ENCODE measurements at places on chromosomes 3 and 15.

- no peak for DNase-seq
These were observed 36.0 kb upstream of the SKIL start for GRCh38 chr3:170321321-170322034.

DNA sequence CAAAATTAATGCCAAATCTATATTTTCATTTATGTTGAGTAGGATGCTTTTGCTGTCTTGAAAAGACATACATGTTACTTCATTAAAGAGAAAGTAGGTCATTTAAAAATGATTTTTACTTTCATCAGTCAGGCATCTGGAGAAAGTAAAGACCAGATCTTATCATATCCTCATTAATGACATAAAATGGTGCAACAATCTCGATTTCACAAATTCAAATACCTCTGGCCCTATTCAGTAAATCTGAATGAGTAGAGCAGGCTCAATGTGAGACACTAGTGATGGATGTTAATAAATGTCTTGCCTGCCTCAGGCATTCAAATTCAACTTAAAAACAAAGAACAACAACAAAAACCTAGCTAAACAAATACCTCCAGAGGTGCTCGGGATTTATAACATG, 714.1 kb downstream of the NAALADL2 start:
- DNase-seq, result no peak

- no peak for DNase-seq
These were observed 472.9 kb upstream of the THBS1 start for GRCh38 chr15:39108021-39108420.

- peak; percentile 8 for DNase-seq
These were observed 43.4 kb downstream of the HLTF start for GRCh38 chr3:149042789-149043386.

DNA sequence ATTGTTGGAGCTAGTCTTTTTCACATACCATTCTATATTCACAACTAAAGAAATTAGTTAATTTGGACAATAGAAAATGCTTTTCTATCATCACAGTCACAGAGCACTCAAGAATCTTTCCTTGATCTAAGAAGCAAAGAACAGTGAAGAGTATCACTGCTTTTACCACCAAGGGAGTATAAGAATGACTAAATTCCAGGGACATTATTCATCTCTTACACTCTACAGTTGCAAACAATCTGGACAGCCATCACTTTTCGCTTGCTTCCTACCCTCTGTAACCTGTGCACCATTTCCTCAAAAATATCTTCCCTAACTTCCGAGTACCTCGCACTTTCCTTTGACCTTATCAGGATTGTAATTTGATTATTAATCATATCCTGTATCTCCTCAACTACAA, 359.5 kb upstream of the TMCO5A start:
- no peak for DNase-seq

GRCh38 chr3:108085810-108086350, 5.0 kb downstream of the CD47 start:
- DNase-seq, result no peak

DNA sequence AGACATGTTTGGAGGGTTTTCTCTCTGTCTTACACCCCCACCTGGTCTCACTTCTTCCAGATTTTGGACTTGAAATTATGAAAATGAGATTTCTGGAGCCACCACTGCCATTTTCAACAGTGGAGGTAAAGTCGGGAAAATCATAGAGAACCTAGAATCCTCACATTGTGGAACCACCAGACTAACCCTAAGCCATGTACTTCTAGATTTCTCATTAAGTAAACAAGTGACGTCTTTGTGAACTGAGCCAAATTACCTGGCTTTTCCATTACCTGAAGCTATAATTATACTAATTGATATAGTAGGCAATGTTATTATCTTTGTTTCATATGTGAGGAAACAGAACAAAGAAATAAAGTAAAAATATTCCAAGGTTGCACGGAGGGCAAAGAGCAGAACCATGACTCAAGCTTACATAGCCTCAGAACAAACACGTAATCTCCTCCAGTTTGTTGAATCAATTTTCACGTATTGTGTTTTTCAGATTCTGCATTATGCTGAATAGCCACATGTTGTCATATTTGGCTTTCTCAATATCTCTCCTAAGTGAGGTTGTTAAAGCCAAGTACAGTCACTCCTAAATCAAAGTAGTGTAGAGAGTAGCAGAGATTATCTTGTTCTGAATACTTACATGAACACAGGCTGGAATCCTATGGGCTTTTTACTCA, 101.3 kb upstream of the CMC1 start:
- DNase-seq, result no peak

DNA sequence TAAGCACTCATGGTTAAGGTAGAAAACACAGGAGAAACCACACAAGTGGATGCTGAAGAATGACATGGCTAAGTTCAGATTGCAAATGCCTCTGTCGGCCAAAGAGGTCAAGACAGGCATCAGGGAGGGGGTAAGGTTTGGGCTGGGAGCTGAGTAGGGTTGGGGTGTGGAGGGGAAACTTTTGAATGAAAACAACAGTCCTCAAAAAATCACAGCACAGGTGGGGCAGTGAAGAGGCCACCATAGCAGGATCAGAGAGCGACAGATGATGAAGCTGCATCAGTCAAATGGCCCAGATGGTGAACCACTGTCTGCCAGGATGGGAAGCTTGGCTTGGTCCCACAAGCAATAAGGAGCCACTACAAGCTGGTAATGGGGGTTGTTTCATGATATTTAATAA, 74.9 kb downstream of the ADCY5 start:
- DNase-seq, result no peak

DNA sequence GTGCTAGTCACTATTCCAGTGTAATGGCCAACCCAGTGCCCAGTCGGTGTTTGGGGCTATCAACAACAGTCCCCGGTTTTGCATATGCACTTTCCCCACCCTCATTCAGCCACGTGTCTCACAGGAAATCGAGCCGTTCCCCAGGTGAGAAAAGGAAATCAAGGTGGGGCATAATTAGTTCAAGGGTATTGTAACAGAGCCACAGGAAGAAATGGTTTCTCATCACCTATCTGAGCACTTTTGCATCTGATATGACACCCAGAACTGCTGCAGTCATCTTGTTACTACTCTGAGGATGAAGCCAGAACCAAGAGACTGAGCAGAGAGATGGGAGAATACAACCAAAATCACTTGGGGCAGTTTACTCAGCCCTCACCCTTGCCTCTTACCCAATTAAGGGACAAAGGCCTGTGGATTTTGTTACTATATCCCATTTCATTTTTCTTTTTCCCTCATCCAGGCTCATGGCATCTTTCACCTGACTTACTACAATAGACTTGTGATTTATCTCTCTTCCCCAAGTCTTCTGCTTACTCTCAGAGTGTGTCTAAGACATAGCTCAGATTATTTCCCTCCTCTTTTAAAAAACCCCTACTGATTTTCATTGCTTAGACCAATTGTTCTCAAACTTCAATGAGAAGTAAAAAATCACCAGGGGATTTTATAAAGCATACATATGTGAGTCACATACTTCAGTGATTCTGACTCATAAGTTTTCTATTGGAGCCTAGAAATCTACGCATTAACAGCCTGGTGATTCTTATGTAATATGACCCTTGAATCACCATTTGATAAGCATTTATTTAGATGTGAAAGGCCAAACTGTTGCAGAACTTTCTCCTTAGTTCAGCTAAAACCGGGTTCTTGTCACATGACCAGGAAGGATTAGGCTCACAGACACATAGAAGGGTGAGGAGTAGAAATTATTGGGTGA, 40.5 kb downstream of the TRAT1 start:
- DNase-seq, result no peak

DNA sequence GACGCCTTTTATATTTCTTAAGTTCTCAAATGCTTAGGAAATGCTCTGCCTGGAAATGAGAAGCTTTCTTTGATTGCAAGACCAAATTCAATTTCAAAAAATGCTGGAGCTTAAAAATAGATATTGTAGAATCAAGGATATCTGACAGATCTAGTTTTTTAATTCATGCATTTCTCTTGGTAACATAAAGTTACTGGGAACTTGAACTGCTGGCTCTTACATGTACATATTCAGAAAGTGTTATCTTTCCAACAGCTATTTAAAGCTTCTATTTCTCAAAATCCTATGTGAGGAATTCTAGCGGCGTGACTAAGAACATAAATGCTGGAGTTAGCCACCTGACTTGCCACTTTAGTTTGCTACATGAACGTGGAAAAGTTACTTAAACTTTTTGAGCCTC, 109.3 kb downstream of the C3orf38 start:
- no peak for DNase-seq

DNA sequence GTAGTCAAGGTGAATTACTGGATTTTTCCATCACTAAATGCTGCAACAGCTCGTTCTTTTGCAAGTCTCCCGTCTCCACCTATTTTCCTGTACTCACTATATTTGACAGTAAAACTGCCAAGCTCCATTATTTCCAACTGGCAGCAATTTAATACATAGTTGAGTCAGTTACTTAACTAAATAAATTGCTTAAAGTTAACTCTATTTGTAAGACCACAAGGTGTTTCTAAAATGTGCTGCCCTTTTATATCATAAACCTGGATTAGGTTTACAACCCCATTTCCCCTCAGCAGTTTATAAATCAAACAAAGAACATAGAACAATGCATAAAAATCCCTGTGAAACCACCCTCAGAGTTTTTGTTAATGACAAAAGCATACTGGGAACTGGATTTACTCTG, 211.4 kb upstream of the DPH6 start:
- DNase-seq, result no peak

DNA sequence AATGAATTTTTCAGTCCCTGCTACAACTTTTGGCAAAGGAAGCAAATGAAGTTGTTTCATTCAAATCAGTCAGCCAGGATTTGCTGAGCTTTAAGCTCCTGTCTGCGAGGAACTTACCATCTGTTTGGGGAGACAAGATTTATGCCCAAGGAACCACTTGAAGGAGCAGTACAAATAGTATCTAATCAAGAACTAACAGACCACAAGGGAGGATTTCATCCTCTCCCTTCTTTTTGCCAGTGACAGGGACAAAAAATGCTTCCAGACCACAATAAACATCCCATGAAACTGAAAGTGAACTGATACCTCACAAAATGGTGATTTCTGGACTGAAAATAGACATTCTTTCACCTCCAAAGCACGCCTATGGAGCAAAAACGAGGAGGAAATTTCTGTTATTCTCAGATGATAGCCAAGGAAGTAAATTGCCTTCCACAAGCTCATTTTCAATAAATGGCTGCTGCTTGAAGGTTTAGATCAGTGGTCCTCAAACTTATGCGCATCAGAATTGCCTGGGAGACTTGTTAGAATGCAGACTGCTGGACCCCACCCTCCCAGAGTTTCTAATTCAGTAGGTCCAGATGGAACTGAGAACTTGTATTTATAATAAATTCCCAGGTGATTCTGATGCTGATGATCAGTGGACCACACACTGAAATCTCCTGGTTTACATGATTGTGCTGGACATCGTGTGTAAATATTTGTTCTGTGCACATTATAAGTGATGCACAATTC, 202.4 kb upstream of the GADL1 start:
- no peak for DNase-seq

DNA sequence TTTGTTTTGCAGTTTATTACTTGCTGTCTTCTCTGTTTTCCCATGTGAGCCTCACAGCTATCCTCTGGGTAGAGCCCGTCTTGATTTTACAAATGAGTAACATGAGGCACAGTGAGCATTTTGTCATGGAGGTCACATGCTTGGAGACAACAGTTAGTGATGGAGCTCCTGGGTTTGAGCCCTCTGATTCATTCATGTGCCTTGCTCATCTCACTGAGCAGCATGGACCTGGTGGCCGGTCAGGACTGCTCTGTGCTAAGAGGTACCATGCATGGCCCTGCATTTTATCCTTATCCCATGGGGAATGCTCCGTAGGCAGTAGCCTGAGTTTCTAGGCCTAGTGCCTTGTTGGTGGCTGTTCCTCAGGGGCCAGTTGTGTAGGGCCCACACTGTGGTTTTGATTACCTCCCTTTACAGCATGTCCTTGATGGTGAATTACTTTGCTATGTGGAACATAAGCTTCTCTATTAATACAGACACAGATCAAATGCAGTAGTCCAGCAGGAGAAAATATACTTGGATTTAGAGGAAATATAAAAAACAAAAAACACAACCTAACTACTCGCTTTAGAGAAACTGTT, 35.6 kb downstream of the MAP2K5 start:
- DNase-seq, result no peak

DNA sequence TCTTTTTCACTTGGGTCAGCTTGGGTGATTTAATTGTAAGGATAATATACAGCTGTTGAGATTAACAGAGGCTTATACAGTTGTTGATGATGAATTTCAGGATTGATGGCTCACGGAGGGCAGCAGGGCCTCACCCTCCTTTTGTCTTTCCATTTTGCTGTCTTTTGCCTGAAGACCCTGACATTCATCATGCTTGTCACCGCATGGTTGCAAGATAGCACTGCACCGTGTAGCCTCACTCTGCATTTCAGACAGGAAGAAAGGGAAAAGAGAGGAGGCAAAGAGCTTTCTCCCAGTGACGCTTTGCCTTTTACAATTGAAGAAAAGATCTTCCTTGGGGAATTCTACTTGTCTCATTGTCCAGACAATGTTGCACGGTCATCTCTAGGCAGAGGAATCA, 115.1 kb downstream of the TPRG1 start:
- DNase-seq, result no peak

DNA sequence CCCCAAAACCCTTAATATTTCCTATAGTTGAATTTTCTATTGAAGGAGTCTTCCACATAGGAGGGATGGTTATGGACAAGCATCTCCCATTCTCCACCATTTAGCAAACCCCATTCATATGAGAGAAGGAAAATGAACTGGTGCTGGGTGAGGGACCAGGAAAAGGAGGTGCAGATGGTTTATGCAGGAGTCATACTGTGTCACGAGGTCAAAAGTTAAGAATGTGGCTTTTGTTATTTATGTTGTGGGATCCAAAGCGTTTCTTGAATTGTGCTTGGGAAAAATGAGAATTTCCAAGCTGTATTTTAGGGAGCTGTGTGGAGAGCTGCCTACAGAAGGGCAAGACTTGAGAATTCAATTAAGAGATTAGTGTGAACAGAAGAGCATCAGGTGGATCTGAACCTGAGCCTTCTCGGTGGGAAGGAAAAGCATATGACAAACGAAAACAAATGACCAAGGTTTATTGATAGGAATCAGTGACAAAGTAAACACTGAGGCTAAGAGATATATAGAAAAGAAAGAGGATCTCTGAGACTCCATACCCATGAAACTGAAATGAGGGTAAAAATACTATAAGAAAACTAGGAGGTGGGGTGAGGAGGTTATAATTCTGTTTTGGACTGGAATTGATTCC, 473.3 kb upstream of the NR2F2 start:
- no peak for DNase-seq

GRCh38 chr15:47887241-47887800, 170.0 kb downstream of the SEMA6D start:
- no peak for DNase-seq

DNA sequence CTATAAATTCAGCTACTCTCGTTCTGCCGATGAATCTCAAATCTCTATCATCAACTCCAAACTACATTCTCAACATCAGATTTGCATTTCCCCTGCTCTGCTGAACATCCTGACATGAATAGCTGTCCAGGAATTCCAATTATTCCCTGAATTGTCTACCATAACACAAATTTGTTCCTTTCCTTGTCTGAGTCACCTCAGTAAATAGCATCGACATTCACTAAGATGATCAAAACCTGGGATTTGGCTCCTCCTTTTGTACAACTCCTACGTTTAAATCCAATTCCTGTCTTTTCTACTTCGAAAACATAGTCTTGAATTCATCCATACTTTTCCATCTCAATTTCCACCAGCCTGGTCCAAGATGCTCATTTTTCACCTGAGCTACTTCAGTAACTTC, 107.0 kb downstream of the GREM1 start:
- no peak for DNase-seq
